ENCODE measurements at places on chromosomes 2 and 18.
A peak's percentile ranks its signal among the peaks of the same experiment; 100 is the strongest.

DNA sequence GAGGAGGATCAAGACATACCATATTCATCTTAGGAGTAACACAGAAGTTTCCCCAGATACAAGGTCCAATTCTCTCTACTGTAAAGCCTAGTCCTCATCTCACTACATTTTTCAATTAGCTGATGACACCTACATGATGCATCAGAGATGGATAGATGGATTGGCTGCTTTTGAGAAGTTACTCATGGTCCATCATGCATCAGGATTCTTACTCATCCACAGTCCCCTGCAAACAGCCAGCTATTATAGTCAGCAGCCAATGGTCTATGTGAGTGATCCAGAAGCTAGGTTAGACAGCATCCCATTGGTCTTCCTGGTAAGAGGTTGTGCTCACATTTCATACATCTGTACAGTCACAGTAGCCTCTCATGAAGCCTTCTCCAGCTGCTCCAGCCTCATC lies 154.5 kb upstream of the NRP2 start:
- DNase-seq, result no peak

DNA sequence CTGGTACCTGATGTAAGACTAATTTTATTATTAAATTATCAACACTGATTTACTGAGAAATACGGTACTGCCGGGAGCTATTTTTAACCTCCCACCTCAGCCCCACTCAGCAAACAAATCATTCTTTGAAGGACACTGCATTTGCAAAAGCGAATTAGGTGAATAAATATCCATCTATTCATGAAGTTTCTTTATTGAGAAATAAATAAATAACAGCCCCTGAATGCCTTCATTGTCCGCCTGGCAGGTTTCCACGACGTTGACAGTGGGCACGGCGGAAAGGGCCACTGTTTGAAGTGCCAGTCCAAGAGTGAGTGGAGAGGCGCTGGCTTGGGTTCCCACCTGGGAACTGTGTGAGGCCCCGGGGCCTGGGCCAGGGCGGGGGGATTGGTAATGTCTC lies 15.7 kb downstream of the C1QL2 start:
- no peak for DNase-seq

DNA sequence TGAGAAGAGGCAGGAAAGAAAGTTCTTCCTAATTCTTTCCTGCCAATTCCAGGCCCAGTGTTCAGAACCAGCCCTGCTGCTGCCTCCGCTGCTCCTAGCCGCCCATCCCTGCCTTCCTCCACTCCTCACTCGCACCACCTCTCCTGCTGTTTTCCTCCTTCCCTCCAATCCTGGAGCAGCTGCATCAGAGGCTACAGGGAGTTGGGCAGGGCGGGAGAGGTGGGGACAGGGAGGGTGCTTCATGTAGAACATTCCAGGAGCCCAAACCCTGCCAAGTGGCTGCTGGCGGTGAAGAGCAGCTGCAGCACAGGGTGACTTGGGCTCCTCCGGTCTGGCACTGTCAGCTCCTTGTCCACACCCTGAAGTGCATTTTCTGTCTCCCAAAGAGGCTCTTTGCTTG lies 176.3 kb downstream of the TNS1 start:
- no peak for DNase-seq

GRCh38 chr18:73900106-73900835 lies 247.4 kb downstream of the FBXO15 start:
- DNase-seq, result no peak

DNA sequence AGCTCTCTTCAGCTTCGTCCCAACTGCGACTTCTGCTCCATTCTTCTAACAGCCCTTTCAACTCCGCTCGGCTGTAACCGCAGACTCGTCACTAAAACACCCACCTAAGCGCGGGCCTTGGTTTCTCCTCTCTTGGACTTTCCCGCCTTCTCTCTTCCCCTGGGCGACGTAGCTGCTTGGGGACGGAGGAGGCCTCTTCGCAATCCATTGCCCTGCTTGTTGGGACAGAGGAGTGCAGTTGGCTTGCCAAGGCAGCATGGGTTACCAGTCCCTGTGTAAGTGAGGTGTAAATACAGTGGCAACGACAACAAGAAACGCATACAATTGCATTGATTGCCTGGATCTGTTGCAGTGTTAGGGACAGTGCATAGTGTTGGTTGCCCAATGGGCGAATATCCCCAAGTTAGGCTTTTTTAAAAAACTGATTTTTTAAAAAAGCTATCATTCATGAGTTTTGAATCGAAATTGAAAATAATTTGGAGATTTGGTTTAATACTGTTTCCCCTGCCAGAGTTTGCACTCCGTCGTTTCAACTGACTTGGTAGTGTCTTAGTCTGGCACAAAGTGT lies 484 bp upstream of the DARS1 start:
- no peak for DNase-seq

DNA sequence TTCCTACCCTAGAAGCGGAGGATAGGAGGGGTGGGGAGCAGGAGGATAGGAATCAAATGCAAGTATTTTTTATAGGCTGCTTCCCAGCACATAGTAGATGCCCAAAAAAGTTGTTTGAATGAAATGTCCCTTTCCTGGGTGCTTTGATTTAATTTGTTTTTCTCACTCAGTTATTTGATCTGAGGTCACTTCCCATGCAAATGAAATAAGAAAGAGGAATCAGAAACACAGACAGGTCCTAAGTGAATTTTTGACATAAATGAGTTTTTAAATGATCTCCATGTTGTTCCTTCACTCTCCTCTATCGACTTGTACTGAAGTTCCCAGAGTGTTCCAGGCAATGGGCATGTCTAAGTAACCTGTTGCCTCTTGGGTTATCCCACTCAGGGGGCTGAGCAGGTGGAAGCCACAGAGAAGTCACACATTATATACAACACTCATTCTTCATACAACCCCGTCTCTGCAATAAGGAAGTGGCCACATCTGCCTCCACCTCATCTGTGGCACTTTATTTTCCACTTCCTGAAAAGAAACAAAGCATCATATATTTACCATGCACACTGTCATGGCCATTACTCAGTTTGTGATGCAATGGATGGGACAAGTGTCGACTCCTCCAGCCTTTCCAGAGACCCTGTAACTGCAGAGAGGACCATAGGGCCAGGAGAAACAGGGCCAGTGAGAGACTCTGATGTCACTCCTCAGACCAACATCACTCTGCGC lies 81.9 kb upstream of the ZNF397 start:
- DNase-seq, result no peak

GRCh38 chr18:39667905-39668304 lies 2102.3 kb upstream of the CELF4 start:
- no peak for DNase-seq

GRCh38 chr2:30300456-30301221 lies 69.3 kb downstream of the LBH start:
- peak; percentile 12 for DNase-seq
